ENCODE measurements at places on chromosomes 12 and 14.
A peak's percentile ranks its signal among the peaks of the same experiment; 100 is the strongest.

DNA sequence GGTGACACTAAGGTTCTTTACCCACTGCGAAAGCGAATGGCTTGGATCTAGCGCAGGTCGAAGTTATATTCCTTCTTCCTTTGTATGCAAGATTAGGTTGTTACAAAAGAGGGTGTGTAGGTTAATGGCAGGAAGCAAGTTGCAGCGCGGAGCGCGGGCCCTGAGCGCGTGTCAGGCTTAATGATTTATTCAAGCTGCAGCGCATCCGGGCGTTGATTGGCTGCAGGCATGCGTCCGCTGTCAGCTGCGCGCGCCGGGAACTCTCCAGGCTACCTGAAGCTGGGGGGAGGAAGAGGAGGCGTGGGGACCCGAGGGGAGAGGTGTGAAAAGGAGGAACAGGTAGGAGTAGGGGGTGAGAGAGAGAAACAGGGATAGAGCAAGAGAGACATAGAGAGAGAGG is 7.4 kb downstream of the ASCL1 start:
- DNase-seq: no peak

DNA sequence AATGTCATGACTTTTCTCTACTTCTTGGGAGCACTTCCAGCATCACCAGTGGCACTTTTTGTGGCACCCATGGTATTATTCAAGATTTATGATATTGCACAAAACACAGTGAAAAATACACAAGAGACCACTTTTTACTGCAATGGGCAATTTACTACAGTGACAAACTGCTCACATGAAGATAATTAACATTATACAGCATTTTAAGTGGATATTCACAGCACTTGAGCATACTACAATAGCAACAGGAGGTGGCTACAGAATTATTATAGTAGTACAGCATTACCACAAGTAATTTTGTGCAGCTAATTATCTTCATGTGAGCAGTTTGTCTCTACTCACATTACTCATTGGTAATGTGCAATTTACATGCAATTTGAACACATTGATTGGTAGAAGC is 18.3 kb downstream of the IL26 start:
- no peak for DNase-seq

DNA sequence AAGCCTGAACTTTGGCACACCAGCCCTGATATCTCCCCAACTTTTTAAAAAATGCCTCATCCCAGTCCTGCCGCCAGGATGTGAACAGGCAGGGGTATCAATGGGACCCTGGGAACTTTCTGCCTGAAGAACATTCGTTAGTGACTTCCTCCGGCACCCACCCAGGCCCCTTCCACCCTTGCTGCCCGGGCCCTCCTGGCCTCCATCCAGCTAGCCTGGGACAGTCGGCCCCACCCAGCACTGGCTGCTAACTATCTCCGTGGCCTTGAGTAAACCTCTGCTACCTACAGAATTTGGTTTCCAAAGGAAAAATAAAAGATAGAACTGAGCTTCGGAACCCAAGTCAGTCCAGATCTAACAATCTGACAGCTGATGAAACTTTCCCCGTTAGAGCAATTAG is 14.3 kb downstream of the SCARB1 start:
- DNase-seq: no peak

GRCh38 chr12:56061982-56062381 is 18.0 kb upstream of the ERBB3 start:
- no peak for DNase-seq

DNA sequence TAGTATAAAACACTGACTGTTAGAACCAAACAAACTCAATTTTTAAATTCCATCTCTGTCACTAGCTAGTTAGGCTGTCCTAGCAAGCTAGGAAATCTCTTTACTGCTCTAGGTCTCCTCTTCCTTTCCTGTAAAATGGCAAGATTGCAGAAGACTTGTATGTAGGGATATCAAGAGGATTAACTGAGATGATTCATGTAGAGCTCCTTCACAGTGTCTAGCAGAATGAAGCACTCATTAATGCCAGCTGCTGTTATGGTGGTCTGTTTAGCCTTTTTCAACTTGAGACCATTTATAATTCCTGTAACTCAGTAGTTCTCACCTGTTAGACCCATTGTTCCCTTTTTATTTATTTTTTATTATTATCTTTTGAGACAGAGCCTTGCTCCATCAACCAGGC is 67.8 kb upstream of the KCNH3 start:
- no peak for DNase-seq

GRCh38 chr12:69986114-69986513 is 161.1 kb downstream of the MYRFL start:
- no peak for DNase-seq

DNA sequence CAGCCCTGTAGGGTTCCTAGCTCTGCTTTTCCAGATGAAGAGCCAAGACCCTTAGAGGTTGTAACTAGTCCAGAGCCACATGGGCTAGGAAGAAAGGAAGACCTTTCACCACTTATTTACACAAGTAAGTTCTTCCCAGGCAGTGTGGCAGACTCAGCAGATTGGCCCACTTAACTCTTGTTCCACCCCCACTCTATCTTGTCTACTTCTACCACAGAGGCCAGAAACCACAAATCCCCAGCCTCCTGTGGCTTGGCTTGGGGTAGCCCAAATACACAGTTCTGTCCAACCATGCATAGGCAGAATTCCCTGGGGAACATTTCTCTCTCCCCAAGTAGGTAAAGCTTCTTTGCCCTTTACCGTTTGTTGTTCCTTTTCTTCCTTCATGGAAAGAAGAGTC is 383.5 kb downstream of the RGS6 start:
- DNase-seq: no peak

GRCh38 chr12:120710031-120710804 is at the start of gene UNC119B:
UNC119B (plus strand) TSS chr12:120710458; CDS start chr12:120710475, 17 bp downstream.
- peak; percentile 77 for DNase-seq

DNA sequence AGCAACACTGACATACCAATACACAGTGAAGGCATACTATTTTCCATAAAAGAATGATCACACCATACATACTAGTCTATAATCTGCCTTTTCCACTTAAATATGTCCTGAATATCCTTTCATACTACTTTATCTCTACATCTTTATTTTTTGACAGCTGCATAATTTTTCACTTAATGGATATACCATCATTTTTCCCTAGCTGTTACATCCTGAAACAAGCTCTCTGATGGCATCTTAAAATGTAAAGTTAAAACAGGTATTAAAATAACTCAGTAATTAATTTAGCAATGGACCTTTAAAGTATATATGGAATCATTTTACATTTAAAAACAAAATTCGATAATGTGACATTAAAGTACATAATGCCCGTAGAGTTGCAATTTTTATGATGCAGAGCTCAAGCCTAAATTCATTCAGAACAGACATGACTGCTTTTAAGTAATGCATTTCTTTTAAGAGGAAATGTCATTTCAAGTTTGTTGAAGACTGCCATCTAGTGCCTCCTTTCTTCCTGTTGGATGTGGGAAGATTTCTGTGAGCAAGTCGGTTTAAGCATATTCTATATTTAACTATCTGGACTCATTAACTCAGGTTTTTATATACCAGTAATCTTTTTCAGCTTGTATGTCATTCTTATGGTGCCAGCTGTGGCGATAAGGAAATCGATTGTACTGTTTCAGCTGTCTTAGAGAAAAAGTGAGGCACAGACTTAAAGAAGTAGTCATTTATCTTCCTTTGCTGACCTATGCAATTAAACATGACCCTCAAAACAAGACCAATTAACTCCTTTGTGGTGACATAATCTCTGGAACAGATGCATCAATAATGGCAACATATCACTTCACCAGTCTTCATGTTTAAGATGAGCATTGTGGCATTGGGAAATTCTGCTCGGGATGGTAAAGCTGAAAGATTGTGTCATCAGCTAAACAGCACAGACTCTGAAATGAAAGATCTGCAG is 20.3 kb downstream of the PRICKLE1 start:
- peak; percentile 8 for DNase-seq

- no peak for DNase-seq
These were observed 125.4 kb downstream of the DYRK2 start for GRCh38 chr12:67773896-67774295.

- no peak for DNase-seq
These were observed 1.3 kb downstream of the GPRC5A start for GRCh38 chr12:12892681-12893141.

DNA sequence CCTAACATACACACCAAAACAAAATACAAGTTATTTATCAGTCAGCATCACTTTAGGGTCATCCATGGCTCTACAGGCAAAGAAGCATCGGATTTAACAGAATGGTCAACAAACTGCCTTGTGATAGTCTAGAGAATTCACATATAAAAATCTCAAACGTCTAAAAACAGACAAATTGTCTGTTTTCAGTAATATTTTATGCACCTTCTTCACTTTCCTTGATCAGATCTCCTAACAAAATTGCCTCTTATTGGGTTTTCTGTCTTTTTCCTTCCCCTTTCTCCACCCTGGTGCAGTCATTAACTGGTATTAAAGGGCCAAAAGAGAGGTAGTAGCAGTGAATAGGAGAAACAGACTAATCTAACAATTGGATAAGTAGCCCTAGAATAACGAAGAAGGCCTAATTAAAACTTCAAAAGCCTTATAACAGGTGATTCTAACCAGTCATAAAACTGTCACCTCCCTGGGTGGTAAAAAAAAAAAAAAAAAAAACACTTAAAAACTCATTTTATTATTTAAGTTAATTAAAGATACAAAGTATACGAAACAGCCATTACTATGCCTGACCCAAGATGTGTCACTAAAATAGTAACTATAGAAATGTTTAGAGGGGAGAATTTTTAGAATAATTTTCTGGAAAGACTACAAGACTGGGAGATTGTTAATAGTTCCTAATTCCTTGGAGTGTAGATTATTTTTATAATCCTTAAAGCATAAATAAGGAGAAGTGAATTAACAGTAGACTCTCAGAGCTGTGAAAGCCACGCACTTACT is 1.5 kb downstream of the KIF21A start:
- no peak for DNase-seq

DNA sequence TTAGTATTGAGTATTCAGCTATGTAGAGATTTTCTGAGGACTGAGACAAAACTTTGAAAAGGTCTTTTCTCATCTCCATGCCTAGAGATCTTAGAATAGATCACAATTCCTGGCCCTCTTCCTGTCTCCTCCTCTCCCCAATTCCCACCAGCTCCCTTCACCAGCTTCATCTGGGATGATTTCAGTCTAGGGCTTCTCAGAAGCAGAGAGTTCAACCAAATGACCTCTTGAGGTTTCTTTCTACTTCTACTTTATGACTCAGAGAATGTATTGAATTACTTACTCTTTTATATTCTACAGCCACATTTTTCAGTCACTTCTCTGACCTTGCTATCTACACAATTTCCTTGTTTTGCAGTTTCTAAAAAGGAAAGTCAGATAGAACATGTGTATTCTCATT is 19.4 kb upstream of the SNX6 start:
- DNase-seq: no peak
